Neural crest cell (in vitro differentiated cells): ENCODE measurements at places on chromosomes 11 and 22. TPM values are rescaled to one million over a fixed set of nuclear protein-coding genes. Genes with fewer than 3 reads are reported as not detected.

Gene SLC6A5
- total RNA-seq, result 0.05 TPM in 1 of 2 replicates, not detected in the other

Gene SAA4
- not detected in 2 replicates for total RNA-seq

Gene TMEM86A
- total RNA-seq, result 1.5 and 1.7 TPM in 2 replicates

Gene RNF26
- total RNA-seq, result 47.9 and 51.8 TPM in 2 replicates

Gene SLC22A6
- not detected in 2 replicates for total RNA-seq

Gene DEUP1
- 0.70 and 0.80 TPM in 2 replicates for total RNA-seq

Gene GRIK4
- total RNA-seq, result 0.86 and 0.89 TPM in 2 replicates

Gene SCN2B
- total RNA-seq, result 0.40 and 0.43 TPM in 2 replicates

Gene DDTL
- total RNA-seq, result not detected in 2 replicates

DNA sequence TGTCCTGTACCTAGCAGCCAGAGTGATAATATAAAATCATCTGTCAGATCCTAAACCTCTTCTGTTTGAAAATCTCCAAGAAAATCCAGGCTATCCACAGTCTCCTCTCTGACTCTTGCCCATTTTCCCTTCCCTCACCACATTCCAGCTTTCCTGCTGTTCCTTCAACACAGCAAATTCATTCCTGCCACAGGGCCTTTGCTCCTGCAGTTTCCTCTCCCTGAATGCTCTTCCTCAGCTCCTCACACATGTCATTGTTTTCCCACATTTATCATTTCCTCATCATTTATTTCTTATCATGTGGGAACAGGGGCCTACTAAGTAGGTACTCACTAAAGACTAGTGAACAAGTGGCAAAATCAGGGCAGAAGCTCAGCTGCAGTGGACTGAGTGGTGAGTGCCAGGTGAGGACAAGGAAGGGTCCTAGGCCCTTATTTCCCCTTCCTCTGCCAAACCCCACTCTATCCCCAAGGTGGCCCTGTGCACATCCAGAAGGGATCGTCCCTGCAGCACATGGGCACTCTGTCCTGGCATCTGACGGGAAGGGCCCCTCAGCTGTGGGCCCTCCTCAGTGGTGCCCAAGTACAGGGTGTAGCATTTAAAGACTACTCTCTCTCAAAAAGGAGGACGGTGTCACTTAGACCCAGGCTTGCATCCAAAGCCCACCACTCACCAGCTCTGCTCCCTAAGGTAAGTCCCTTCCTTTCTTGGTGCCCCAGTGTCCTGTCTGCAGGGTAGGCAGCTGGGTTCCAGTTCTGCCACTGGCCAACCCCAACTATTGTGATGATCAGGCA, 2.0 kb downstream of the LRRC32 start:
- DNase-seq, result no peak

- peak; percentile 48 for DNase-seq
These were observed at the start of gene OSBP2 for GRCh38 chr22:30694640-30695350. Gene OSBP2 (plus strand): TSS chr22:30694874. CDS start chr22:30694910, 36 bp downstream.

GRCh38 chr11:75577207-75577606, 15.2 kb downstream of the SERPINH1 start:
- DNase-seq, result peak; percentile 52

DNA sequence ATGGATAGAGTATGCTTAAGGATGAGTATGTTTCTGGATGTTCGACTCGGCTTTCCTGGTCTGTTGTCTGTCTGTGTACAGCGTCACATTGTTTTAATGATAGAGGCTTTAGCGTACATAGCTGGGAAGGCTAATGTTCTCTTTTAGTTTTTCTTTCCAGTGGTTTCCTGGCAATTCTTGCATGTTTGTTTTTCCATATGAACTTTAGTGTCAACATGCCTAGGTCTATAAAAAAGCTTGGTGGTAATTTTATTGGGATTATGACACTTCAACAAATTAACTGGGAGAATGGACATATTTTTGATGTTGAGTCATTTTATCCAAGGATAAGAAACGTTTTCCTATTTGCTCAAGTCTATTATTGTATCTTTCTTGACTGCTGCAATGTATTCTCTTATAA, 17.6 kb downstream of the F2 start:
- no peak for DNase-seq

DNA sequence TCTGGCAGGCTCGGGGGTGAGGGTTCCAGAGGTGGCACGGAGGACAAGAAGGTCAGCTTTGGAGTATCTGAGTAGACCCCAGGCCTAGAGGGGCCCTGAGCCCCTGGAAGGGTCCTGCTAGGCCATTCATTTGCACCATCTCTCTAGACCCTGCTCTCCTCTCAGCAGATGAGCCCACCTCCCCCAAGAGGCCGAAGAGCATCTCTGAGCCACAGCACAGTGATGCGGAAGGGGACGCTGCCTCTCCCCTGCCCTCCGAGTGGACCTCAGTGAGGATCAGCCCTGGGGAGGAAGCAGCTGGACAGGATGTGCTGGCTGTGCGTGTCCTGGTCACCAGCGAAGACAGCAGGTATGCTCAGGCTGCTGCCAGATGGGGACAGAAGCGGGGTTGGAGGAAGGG, 101.6 kb upstream of the PARVA start:
- no peak for DNase-seq

GRCh38 chr22:28477556-28477955, 202.1 kb downstream of the TTC28 start:
- DNase-seq, result no peak

DNA sequence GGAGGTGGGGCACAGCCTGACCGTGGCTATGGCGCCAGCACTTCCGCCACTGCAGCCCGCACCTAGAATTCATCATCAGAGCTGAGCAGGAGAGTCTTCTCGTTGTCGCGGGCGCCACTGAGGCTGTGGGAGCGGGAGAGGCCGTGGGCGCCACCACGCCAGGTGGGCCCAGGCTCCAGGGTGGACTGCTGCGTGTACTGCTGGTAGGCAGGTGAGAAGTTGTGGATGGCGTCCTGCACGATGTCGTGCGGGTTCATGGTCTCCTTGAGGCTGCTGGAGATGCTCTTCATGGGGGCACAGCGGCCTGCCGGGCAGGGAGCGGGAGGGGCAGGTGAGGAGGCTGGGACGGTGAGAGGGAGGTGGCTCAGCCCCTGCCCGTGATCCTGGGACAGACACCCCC, 19.6 kb downstream of the MAFF start:
- no peak for DNase-seq

DNA sequence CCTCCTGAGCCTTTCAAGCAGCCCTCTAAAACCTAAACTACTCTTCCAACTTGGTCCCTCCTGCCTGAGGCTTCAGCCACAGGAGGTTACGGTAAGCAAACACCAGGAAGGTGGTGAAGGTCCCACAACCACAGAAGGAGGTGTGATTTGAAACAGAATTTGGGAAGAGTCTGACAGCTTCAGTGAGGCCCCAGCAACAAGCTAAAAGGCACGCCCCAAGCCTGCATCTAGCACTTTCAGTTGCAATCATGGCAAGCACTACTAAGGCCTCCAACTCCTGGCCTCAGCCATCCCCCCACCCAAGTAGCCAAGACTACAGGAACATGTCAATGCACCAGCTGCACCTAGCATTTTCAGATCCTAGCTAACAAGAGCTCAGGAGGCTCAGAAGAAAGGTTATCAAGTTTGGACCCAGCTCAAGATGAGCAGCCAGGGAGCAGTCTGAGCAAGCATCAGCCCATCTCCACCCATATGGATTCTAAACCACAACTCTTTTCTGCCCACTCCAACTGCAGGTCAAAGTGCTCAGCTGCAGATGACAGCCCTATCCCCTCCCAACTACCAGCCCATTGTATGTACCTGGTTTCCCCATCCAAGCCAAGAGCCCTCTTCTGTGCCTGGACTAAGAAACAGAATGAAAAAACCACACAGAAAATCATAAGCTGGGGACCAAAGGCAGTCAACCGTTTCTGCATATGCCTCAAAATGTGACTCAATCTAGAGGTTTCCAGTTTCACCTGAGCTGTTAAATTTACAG, 10.4 kb upstream of the AHNAK start:
- no peak for DNase-seq

DNA sequence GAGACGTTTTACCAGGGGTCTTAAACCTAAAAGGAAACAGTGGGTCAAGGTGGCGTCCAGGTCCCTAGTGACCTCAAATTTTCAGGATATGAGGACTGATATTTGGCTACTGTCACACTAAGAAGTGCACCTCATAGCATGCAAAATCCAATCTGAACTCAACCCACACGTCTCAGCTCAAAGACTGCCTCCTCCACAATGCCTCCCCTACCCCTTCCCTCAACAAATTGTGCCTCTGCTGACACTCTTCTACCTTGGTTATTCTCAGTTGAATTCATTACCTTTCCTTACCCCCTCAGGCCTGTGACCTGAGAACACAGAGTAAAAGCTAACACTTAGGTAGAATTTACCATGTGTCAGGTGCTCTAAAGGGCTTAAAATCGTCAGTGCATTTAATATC, 12.4 kb upstream of the LIPT2 start:
- no peak for DNase-seq

DNA sequence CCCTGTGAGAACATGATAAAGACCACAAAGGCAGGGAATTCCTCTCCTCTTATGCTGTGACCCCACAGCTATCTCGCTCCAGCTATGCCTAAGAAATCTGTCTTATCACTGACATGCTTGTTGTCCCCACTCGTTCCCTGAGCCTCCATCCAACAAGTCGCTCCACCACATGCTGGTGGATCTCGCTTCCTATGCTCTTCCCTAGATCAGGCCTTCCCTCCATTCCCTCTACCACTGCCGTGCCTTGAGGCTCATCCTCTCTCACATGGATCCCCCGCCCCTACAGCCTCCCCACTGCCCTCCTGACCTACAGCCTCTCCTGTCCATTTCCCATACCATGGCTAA, 1.4 kb upstream of the DGAT2 start:
- DNase-seq, result no peak

DNA sequence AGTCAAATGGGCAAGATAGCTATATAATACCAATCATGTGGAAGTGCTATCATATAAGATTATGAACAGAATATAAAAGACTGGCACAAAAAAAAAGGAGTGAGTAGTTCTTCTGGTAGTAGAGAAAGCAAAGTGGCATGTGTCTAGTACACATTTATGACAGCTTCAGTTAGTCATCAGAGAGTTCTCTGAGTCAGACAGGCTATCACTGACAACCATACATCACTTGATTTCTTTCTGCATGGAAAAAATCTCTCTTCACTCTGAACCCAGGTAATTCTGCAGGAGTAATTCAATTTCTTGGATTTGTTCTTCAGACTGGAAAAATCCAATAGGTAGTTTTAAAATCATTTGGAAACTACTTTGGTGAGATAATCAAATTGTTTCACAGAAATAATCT, 286.8 kb upstream of the ANO3 start:
- no peak for DNase-seq

DNA sequence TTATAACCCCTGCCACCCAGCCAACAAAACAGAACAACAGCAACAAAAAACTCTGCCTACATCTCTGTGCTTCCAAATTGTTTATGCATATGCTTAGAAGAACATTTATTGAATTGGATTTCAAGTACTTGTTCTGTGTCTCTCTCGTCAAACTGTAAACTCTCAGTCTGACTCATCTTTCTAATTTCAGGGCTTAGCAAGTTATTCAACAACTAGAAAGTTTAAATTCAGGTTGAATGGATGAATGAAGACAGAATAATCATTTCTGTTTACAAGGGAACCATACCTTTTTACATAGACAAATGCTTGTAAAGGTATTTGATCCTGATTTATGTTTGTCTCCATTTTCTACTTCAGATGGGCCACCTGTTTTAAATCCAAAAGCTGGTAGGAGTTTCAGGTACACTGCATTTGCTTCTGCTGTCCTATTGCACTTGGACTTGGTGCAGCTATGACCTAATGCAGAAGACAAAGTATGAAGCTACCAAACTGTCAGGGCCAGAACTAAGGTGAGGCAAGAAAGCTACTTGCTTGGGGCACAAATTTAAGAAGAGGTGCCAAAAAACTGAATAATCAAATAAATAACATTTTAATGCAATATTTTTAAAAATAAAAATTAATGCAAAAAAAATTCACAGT, 1.6 kb upstream of the FBXO3 start:
- DNase-seq, result no peak

DNA sequence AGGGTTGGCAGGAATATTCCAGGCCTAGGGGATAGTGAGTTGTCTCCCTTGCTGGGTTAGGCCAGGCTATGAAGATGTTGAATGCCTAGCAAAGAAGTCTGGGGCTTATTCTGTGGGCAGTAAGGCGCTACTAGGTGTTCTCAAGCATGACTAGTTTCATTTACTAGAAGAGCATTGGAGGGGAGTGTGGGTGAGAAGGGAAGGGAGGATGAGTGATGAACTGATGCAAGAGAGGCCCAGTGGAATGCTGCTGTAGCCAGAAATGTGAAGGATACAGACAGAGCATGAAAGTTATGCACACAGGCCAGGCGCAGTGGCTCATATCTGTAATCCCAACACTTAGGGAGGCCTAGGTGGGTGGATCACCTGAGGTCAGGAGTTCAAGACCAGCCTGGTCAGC, 33.5 kb downstream of the POU2F3 start:
- DNase-seq, result no peak
